Tracheal epithelial cell (primary cell): ENCODE measurements at places on chromosomes 16 and 17. TPM values are rescaled to one million over a fixed set of nuclear protein-coding genes. Genes with fewer than 3 reads are reported as not detected.

CCL8 gene
- total RNA-seq, result not detected in 2 replicates

PLCD3 gene
- 68.0 and 144 TPM in 2 replicates for total RNA-seq

GNGT2 gene
- total RNA-seq, result not detected in 2 replicates

GPR139 gene
- total RNA-seq, result not detected in 2 replicates

SEZ6 gene
- total RNA-seq, result not detected in 2 replicates

MGAT5B gene
- total RNA-seq, result not detected in 2 replicates

SGCA gene
- not detected in 2 replicates for total RNA-seq

CMTM4 gene
- total RNA-seq, result 48.0 and 92.3 TPM in 2 replicates

COPZ2 gene
- 4.8 and 9.8 TPM in 2 replicates for total RNA-seq

MT1E gene
- total RNA-seq, result 388 and 673 TPM in 2 replicates

KCNH4 gene
- total RNA-seq, result 0.21 TPM in 1 of 2 replicates, not detected in the other

SPATA32 gene
- total RNA-seq, result not detected in 2 replicates

PTGES3L gene
- total RNA-seq, result 0.21 and 0.24 TPM in 2 replicates

NOS2 gene
- total RNA-seq, result 0.21 TPM in 1 of 2 replicates, not detected in the other

CBX2 gene
- 0.64 and 0.96 TPM in 2 replicates for total RNA-seq
